ENCODE measurements at places on chromosomes 6 and 20.
A peak's percentile ranks its signal among the peaks of the same experiment; 100 is the strongest.

- peak; percentile 69 for DNase-seq
These were observed 66.7 kb upstream of the ZNF217 start for GRCh38 chr20:53660078-53660909.

GRCh38 chr6:163405412-163406309 is 8.9 kb upstream of the QKI start:
- DNase-seq = peak; percentile 30

GRCh38 chr6:15768999-15769398 is 106.2 kb upstream of the DTNBP1 start:
- DNase-seq = no peak

- no peak for DNase-seq
These were observed 9.4 kb downstream of the SLC35F1 start for GRCh38 chr6:117916483-117916882.

DNA sequence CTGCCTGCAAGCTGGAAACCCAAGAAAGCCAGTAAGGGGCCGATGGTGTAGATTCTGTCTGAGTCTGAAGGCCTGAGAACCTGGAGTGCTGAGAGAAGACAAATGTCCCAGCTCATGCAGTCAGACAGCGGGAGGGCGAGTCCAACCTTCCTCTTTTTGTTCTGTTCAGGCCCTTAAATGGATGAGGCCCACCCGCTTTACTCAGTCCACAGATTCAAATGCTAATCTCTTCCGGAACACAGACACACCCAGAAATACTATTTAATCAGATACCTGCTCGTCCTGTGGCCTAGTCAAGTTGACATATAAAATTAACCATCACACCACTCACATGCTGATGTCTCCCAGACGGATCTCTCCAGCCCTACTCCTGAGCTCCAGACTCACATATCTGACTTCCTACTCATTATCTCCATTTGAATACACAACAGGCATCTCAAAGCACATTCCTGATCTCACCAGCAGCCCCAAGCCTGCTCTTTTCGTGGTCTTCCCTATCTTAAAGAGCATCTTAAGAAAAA is 26.7 kb upstream of the SRC start:
- no peak for DNase-seq

DNA sequence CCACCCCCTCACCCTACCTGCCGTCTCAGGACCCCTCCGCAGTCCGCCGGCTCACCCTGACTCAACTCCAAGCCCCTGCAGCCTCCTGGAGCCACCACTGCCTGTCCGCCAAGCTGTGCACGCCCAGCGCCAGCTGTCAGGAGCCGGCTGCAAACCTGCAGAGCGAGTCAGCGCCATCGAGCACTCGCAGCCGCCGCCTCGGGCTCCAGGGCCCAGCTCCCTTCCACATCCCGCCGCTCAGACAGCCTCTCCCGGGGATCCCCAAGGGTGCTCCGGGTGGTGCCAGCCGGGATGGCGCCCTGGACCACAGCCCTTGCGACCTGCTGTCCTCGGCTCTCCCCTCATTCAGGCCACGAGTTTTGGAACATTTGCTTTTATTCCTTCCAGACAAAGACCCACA is 4.3 kb downstream of the TNNC2 start:
- DNase-seq = peak; percentile 13

- no peak for DNase-seq
These were observed 34.3 kb downstream of the RNF24 start for GRCh38 chr20:3981132-3981452.

DNA sequence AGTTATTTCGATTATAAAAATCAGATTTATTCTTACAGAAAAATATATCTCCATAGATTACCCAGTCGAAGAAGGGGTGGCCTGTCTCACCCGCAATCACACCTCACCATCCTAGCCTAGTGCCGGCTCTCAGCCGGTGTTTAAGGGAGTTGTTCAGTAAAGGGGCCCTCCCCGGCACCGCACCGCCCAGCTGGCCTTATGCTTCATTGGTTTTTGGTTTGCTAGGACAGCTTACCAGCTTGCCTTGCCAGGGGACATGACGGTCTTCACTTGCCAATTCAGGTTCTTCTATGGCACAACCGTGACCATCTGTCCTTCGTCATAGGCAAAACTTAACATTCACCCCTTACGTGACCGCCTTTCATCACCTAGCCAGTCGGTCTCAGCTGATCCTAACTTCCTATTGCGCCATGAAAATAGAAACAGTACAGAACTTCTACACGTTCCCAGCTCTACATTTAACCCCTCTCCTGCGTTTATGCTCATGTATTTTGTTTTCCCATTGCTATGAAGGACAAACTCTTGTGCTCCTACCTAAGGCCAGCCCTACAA is 44.7 kb upstream of the SLC22A16 start:
- no peak for DNase-seq

DNA sequence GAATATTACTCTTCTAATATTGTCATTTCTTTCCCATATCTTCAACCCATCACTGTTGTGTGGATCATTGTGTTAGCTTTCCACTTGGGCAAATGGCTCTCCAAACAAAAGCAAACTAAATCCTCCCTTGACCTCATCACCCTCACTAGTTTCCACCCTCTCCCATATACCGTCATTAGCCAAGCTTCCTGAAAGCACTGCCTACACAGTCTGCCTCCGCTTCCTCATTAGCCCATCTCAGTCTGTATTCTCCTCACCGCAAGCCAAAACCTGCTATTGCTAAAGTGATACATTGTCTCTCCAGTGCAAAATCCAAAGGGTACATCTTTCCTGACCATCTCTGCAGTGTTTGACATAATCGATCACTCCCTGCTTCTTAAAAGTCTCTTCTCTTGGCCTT is 212.6 kb downstream of the CLIC5 start:
- DNase-seq = no peak

- DNase-seq = no peak
These were observed 84.0 kb downstream of the CAP2 start for GRCh38 chr6:17477356-17477755.

- DNase-seq = peak; percentile 92
These were observed 51.4 kb upstream of the SAYSD1 start for GRCh38 chr6:39166189-39166911.

DNA sequence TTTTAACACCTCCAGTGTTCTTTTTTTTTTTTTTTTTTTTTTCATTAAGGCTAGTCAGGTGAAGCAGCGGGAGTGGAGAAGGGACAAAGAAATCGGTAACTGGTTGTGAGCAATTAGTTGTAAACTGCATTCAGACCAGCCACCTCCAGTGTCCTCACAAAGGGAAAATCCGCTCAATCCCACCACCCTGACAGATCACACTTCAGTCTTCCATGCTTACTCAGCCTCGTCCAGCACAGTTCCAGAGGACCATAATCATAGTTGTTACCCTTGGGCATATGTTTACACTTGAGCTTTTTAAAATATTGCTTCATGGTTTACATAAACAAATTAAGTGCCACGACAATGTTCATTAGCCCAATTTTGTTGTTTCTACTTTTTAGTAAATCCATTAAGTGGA is 10.2 kb downstream of the DYNLRB1 start:
- no peak for DNase-seq
